ENCODE measurements at places on chromosomes 4 and X. TPM values are rescaled to one million over a fixed set of nuclear protein-coding genes. Genes with fewer than 3 reads are reported as not detected.

Gene SETD7
- 45.6 TPM for total RNA-seq

DNA sequence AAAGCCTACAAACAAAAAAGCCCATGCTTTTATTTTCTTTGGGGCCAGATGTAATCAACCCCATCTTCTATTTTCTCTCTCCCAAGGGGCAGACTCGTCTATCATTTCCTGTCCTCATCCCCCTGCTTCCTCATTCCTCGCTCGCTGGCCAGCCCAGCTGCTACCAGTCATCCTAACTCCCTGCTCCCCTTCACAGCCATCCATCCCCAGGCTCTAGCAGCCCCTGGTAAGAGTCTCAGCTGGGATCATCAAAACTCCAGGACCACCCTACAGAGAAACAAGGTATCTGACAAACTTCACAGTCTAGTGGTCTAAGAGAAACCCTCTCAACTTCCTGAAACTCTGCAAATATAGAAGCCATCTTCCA lies 23.6 kb downstream of the SH3KBP1 start:
- no peak for DNase-seq

- no peak for DNase-seq
Measured at GRCh38 chrX:29890004-29890403, 325.4 kb upstream of the MAGEB2 start.

DNA sequence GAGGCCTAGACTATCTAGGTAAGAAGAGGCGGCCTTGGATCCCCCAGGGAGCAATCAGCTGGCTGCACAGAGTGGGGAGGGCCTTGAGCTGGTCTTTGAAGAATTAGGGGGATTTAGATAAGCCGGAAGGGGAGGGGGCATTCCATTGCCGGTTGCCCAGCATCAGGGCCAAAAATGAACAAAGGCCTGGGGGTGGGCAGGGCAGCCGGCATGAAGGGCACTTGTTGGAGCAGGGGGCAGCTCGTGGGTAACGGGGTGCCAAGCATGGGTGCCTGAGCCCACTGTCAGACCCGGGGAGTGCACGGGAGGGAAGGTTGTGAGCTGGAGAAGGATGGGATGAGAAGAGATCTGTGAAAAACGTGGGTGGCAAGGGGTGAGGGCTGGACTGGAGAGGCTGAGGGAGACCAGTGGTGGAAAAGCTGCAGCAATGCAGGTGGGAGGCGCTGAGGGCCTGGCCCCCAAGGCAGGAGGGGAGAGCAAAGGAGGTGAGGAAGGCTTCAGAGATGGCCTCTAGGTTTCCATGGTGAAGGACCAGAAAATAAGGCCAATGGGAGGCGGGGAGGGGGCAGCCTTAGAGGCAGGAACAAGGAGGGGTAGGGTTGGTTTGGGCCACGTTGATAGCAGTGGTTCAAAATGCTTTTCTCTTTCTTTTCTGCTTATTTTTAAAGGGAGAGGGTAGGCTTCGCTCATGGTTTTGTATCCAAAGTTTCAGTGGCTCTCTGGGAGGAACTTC lies 8.6 kb downstream of the KLF3 start:
- no peak for DNase-seq

Gene PPP1R2C
- not detected for total RNA-seq

DNA sequence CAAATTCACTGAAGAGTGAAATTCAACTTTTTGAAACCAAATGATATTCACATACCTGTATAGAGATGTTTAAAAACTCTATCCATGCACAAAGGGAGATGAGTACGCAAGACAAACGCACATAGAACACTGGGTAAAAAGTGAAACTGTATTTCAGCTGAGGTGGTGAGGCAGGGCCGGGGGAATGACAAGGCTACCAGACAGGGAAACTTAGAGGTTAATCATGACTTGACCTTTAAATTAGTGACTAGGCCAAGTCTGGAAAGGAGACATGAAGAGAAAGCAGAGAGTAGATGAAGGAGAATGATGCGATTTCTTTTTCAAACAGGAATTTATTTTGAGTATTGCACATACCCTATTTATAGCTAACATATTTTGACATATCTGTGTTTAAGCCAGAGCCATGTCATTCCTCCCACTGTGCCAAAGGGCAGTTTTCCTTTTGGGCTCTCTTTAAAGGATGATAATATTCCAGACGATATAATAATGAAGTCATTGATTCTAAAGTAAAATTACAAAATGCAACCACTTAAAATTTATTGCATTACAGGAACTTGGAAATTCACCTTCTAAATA lies 49.4 kb downstream of the ARHGEF6 start:
- DNase-seq: no peak

Gene IGSF1
- 0.39 TPM for total RNA-seq

DNA sequence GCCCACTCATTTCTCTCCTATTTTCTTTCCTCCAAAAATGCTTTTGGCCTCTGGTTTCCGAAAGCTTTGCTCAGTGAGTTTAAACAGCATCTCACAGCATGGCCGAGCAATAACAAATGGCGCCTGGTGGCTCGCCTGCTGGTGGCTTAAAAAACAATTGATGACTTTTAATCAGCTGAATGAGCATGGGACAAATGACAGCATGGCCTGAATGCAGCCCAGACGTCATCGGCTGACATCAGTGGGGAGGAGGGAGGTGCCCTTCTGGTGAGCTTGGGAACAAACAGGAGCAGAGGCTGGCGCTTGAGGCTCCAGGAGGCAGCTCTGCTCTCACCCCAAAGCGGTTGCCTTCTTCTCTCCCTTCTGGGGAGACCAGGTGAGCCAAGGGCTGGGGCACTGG lies 286.4 kb downstream of the BCOR start:
- no peak for DNase-seq

DNA sequence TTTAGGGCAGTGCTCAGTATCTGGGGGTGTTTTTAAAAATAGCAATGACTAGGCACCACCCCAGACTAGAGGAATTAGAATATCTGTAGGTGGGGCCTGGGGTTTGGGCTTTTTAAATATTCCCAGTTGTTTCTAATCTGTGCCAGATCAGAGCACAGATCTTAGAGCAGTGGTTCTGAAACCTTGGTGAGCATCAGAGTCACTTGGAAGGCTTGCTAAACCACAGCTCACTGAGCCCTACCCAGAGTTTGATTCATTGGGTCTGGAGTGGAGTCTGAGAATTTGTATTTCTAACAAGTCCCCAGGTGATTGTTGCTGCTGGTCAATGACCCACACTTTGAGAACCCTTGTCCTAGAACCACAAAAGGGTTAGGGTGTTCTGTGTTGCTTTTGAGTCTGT lies 16.7 kb downstream of the HADH start:
- no peak for DNase-seq

DNA sequence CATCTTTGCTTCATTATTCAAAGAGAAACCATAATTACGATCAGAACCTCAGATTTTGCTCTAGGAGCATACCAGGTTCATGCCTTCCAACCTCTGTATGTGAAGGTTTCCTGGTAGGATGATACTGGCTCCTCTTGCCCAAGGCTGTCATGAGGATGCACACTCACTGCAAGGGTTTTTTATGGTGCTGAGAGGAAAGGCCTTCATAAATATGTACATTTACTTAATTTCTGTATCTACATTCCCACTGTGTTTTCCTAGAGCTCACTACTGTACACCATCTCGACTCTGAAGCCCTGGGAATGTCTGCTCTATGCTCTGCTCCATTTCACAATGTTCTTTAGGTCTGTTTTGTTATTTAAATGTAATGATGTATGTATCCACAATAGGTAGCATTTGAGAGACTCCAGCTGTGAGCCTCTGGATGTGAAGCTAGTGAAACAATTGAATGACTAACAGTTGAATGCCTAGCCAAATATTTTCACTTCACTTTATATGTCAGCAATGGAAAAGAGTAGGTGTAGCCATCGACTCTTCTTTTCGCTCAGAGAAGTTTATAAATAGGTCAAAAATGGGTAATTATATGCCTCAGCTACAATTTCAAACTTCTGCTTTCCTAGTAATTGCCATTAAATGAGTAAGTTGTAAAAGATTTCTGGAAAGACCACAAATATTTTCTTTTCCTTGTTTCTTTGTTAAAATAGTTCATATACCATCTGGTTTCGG lies 228.0 kb downstream of the PALLD start:
- DNase-seq: no peak

DNA sequence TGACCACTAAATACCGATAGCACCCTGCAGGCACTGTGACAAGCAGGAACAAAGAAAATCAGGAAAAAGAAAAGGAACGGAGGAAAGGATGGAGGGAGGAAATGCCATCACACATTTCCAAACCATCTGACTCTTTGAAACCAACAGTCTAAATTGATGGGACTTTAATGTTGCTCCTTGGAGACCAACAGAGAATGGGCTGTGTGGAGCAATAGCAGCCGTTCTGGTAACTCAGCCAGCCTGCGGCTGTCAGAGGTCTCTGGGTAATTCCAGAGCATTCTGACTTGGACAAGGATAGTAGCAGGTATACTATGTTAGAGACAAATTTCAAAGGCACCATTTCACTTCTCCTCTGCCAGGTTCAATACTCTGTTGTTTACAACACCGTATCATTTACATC lies 18.0 kb downstream of the PARM1 start:
- no peak for DNase-seq

GRCh38 chrX:74292808-74293123 lies 11.2 kb upstream of the ZCCHC13 start:
- DNase-seq: no peak

GRCh38 chrX:54248309-54248708 lies 65.3 kb upstream of the FAM120C start:
- DNase-seq: no peak

Gene IQCM
- not detected for total RNA-seq

DNA sequence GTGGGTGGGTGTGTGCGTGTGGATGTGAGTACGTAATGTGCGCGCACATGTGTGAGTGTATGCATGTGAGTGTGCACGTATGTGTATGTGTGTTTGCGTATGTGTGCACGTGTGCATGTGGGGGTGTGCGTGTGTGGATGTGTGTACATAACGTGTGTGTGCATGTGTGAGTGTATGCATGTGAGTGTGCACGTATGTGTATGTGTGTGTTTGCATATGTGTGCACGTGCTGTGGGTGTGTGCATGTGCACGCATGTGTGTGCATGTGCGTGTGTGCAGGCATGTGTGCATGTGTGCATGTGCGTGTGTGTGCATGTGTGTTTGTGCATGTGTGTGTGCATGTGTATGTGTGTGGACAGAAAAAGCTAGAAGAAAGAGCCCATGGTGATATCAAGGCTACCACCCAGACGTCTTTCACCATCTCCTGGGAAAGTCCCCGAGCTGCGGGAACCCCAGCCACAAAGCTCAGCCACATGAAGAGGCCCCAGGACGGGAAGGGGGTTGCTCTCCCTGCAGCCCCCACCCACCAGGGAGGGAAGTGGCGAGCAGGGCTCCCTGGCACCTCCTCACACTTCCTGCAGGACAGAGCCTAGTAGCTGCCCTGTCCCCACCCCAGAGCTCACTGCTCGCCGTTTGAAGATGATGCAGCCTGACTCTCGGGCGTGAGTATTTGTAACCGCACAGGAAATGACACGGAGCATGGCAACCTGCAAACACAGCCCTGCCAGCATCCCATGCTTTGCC lies 108.3 kb downstream of the DCTD start:
- DNase-seq: no peak

GRCh38 chr4:184384056-184384809 lies 90.1 kb downstream of the IRF2 start:
- peak; percentile 45 for DNase-seq

Gene CNKSR2
- 4.2 TPM for total RNA-seq

DNA sequence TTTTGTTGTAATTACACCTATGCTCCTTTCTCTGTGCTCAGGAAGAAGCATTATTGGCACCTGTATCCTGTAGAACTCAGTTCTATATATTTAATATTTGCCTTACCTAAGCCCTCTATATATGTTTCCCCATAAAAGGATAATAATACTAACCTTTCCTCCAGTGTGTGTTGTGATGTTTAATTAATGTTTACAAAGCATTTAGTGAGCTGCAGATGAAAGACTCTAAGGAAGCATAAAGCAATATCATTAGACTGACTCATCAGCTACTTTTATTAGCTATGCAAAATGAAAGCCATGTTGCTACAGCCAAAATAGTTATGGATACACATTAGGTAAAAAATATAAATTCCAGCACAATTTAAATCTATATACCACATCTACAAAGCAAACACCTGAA lies 93.6 kb upstream of the PTPN13 start:
- no peak for DNase-seq

GRCh38 chr4:78749972-78750727 lies 26.0 kb upstream of the BMP2K start:
- DNase-seq: no peak

DNA sequence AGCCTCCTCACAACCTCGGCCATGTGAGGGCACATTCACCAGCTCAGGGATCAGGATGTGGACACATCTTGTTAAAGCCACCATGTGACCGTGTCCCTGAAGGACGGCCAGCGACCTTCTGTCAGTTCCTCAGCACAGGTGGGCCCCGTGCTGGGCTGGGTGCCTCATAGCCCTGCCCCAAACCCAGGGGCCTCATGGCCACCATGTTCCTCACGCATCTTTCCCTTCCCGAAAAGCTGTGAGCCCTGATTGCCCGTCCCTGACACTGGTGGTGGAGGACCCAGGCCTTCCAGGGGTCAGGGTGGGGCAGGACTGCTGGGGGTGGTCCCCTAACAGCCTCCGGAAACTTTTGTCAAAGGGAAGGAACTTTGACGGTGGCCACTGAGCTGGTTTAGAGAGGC lies 60.1 kb upstream of the ADRA2C start:
- no peak for DNase-seq

- no peak for DNase-seq
Measured at GRCh38 chrX:49276207-49276606, 6.6 kb downstream of the PPP1R3F start.

DNA sequence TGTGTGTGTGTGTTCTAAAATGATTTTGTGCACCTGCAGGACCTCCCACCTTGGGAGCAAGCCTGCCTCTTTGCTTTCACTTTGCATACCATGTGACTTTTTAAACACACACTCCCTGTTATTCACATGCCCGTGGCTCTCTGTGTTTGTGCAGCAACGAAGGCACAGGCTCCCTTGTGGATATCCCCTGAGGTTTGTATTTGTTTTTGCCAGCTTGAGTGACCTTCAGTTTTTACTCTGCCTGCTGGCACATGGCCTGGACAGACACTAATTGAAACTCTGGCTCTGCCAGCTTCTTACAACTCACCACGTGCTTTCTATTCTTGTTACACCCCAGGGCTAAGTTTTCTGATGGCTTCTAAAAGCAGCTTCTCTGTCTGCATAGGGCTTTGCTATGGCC lies 885.8 kb downstream of the SH3BGRL start:
- no peak for DNase-seq

Gene RPS6KA6
- total RNA-seq: 1.4 TPM

DNA sequence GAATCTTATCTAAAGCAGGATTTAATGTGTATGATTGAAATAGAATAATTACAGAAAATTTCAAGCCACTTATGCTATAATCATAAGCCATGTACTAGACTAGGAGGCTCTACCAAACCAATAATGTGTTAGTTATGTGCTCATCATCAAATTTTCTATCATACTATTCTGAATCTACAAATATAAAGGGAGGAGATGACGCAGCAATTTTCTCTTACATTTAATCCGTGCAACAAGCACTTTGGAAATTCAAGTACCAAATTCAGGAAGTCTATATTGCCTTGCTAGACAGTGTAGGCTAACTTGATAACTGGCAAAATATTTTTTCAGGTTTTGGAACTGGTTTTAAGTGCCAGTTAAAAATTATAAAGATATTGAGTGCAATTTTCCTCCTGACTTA lies 283.5 kb downstream of the C4orf33 start:
- DNase-seq: no peak

Gene BMX
- 4.2 TPM for total RNA-seq
